Calu3 (cell line): ENCODE measurements at places on chromosomes 6 and 20.

DNA sequence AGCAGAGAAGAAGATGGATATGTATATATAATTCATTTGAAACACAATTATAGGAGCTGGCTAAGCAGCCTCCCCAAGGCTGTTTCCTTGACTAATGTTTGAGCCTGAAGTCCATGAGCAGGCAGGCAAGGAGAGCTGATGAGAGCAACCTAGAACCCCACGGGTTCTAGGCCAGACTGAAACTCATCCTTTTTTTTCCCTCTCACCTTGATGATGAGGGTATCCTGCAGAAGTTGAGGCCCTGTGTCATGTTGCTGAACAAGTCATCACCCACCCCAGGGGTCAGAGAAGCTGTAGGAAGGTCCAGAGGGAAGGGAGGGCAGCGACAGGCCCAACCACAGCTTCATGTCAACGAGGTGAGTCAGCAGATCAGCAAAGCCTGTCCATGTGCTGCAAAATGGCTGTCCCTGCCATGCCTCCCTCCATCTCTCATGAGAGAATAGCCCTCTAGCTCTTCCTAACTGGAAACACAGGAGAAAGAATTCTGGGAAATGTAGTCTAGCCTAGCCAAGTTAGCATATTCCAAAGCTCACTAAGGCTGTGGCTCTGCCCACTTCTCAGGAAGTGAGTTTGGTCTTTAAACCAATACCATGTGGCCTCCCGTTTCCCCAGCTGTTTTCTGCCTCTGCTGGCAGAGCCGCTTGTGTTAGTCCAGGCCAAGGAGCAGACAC is 91.3 kb upstream of the DTNBP1 start:
- DNase-seq = no peak
- no peaks in the 10 kb centered on the region for H3K36me3 ChIP-seq
- H3K27ac ChIP-seq = no peak overlapping the region
- H3K4me1 ChIP-seq = no peaks in the 10 kb centered on the region

DNA sequence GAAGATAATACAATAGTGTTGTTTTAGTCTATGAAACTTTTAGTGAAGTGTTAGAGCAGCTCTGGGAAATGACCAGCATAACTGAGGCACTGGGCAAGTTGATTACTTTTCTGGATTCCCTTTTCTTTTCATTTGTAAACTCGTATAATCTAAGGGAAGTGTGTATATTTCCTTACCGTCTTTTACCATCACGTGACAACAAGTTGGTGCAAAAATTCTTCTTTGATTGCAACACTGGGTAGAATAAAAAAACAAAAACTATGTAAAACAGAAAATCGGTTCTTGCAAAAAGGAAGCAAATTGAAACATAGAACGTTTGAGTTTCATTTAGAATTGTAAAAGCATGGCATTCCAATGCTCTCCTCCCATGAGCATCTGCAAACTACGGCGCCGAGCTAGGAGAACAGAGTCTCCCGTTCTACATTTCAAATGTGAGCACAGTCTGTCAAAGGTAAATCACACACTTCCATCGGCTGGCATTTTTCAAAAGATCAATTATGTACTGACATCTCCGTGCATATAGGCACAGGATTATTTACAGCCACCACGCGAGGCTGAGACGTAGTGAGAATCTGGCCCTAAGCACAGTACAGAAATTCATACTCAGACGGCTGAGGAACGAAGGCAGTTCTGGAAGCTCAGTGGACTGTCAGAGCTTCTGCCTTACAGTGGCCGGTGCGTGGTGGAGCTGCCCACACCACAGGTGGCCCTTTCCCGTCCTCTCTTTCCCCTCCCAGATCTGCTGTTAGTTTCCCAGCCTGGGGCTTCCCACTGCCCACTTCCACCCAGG is 314.0 kb downstream of the BMP7 start:
- H3K4me1 ChIP-seq = no peaks in the 10 kb centered on the region
- no peak overlapping the region for H3K4me3 ChIP-seq
- H3K36me3 ChIP-seq = no peaks in the 10 kb centered on the region
- no peak overlapping the region for H3K27ac ChIP-seq
- peaks cover 77% of the 10 kb centered on the region for H3K27me3 ChIP-seq

DNA sequence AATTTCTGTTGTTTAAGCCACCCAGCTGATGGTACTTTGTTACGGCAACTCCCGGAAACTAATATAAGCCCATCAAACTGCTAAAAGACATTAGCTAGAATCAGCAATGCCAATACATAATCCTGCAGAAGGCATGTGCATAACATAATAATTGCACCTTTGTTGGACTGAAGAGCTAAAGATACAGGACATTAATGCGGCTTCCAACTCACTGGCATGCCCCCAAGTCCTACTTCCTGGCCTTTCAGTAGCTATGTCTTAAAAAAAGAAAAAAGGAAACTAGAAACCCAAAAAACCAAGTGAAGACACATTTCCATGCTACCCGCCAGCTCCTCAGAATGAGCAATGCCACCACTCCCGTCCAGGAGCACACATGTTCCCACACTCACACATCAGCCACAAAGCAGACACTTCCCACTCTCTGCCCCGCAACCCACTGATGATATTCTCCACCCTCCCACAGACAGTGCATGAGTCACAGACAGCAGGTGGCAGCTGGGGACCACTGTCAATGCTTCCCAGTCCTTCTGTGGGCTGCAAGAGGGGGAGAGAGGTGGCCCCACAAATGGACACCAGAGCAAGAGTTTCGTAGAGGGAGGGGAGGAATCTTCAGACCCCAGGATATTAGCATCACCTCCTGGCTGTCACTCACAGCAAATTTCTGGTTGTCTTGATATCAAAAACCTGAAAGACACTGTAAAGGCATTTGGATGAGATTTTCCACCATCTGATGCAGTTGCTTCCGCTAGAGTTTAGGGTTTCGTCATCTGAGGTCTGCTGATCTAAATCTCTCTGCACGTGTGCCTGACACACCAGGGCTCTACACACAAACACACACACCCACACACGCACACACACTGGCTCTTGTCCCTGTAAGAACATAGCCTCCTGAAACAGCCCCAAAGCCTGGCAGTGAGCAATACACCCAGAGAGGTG is 32.8 kb downstream of the GFOD1 start:
- peak overlapping the region; percentile 79 for H3K27ac ChIP-seq
- DNase-seq = no peak
- no peaks in the 10 kb centered on the region for H3K27me3 ChIP-seq
- H3K36me3 ChIP-seq = peaks cover 11% of the 10 kb centered on the region
- H3K4me1 ChIP-seq = peaks cover 19% of the 10 kb centered on the region

GRCh38 chr6:101539510-101540245 is 146.2 kb downstream of the GRIK2 start:
- no peak overlapping the region for H3K27ac ChIP-seq
- H3K36me3 ChIP-seq = no peaks in the 10 kb centered on the region
- H3K27me3 ChIP-seq = no peaks in the 10 kb centered on the region
- no peaks in the 10 kb centered on the region for H3K4me1 ChIP-seq
- DNase-seq = no peak

DNA sequence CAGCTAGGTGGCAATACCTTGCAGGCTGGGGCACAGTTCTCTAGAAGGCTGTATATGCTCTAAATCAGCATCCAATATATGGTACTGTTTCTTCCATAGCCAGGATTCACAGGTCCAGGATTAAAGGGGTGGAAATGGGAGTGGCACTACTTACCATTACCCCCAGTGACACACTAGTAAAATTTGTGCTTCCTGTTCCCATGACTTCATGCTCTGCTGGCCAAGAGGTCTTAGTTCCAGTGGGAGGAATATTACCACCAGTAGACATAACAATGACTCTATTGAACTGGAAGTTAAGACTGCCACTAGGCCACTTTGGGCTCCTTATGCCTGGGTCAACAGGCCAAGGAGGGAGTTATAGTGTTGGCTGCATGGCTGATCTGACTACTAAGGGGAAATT is 174.3 kb upstream of the TNFAIP3 start:
- H3K4me3 ChIP-seq = no peak overlapping the region
- no peaks in the 10 kb centered on the region for H3K4me1 ChIP-seq

DNA sequence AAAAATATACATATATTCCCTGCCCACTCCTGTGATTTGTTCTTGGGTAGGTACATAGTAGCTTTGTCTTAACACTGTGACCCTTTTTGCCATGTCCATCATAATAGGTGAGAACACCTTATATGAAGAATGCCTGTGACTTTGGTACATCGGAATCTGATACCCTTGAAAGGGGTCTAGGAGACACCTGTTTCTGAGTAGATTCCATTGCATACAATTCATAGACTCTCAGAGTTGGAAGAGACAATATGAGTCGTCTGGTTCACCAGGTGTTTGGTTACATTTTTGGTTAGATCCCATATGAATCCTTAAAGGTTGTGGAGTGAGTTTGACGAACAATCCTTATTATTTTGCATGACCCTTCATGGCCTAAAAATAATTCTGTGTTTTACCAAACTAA is 36.3 kb downstream of the RNF144B start:
- H3K27me3 ChIP-seq = no peaks in the 10 kb centered on the region
- DNase-seq = no peak
- H3K27ac ChIP-seq = no peak overlapping the region
- peaks cover 19% of the 10 kb centered on the region for H3K4me1 ChIP-seq

- peaks cover 30% of the 10 kb centered on the region for H3K4me1 ChIP-seq
- no peaks in the 10 kb centered on the region for H3K27me3 ChIP-seq
- no peak for DNase-seq
- no peak overlapping the region for H3K27ac ChIP-seq
- H3K36me3 ChIP-seq = peaks cover 13% of the 10 kb centered on the region
Measured at GRCh38 chr6:37919417-37920157, 100.1 kb downstream of the ZFAND3 start.

GRCh38 chr6:125300992-125301434 is 754 bp downstream of the HDDC2 start:
- H3K4me3 ChIP-seq = peak overlapping the region; percentile 77
- no peaks in the 10 kb centered on the region for H3K27me3 ChIP-seq
- peaks cover 20% of the 10 kb centered on the region for H3K36me3 ChIP-seq
- DNase-seq = no peak
- peaks cover 14% of the 10 kb centered on the region for H3K4me1 ChIP-seq
- peak overlapping the region; percentile 48 for H3K27ac ChIP-seq

- H3K4me1 ChIP-seq = peaks cover 22% of the 10 kb centered on the region
- no peak for DNase-seq
- no peak overlapping the region for H3K4me3 ChIP-seq
- H3K36me3 ChIP-seq = no peaks in the 10 kb centered on the region
- no peaks in the 10 kb centered on the region for H3K27me3 ChIP-seq
- no peak overlapping the region for H3K27ac ChIP-seq
Measured at GRCh38 chr6:109308018-109308492, 74.2 kb downstream of the CD164 start.

- peaks cover 34% of the 10 kb centered on the region for H3K4me1 ChIP-seq
- H3K27ac ChIP-seq = peak overlapping the region; percentile 0
- H3K27me3 ChIP-seq = no peaks in the 10 kb centered on the region
- H3K36me3 ChIP-seq = no peaks in the 10 kb centered on the region
Measured at GRCh38 chr6:35370785-35371493, 28.6 kb downstream of the PPARD start.

- no peaks in the 10 kb centered on the region for H3K27me3 ChIP-seq
- H3K4me3 ChIP-seq = peak overlapping the region; percentile 58
- H3K4me1 ChIP-seq = peaks cover 13% of the 10 kb centered on the region
Measured at GRCh38 chr20:35171438-35171752, 477 bp upstream of the PROCR start.

DNA sequence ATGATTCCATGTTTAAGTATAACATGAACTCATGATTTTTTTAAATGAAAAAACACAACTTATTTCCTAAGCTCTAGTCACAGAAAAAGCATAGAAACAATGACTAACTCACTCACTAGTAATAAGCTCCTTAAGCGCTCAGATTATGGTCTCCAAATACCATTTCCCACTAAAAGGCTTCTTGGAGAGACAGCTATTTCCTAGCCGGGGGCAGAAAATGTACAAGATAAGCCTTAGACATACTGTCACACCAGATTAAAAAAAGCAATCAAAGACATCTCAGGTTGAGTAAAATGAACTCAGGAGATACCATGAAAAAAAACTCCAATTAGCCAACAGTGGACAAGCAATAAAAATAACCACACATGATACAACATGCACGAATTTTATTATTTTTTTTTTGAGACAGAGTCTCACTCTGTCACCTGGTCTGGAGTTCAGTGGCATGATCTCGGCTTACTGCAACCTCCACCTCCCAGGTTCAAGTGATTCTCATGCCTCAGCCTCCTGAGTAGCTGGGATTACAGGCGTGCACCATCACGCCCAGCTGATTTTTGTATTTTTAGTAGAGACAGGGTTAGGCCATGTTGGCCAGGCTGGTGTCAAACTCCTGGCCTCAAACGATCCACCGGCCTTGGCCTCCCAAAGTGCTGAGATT is 14.9 kb downstream of the SRPK1 start:
- no peak for DNase-seq
- H3K27me3 ChIP-seq = no peaks in the 10 kb centered on the region
- H3K27ac ChIP-seq = no peak overlapping the region
- H3K4me1 ChIP-seq = peaks cover 8% of the 10 kb centered on the region
- H3K4me3 ChIP-seq = no peak overlapping the region

DNA sequence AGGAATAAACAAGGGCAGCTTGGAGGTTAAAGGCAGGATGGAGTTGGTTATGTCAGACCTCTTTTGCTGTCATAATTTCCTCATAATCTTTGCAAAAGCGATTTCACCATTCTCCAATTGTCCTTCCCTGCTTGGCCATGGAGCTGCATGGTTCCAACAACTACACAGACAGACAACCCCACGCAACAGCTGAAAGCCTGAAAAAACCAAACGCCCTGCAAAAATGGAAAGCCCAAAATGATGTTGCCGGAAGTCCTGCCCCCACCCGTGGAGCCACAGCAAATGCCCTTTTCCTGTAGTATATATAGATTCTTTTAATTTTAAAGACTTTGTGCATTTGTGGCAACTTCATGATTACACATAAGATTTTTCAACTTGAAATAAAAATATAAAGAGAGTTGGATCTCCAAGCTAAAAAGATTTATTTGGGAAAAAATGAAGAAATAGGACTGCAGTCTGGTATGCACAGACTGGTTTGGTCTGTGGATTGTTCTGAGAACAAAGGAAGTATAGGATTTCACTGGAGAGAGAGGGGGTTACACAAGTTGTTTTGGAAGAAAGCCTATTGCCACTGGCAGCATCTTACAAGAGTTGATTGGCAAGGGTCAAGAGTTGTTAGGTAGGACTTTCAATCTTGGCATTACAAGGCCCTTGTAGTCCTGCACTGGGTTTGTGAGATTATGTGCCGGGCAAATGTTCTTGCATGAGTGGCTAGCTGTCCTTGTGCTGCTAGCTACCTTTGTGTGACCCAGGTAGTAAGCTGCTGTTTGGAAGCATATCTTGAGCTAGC is 190.0 kb downstream of the C6orf118 start:
- no peak for DNase-seq
- H3K4me3 ChIP-seq = no peak overlapping the region
- no peaks in the 10 kb centered on the region for H3K27me3 ChIP-seq
